ENCODE measurements at places on chromosomes 7 and 10.

- no peak for DNase-seq
Observed at GRCh38 chr7:81501220-81501619, 268.6 kb downstream of the HGF start.

DNA sequence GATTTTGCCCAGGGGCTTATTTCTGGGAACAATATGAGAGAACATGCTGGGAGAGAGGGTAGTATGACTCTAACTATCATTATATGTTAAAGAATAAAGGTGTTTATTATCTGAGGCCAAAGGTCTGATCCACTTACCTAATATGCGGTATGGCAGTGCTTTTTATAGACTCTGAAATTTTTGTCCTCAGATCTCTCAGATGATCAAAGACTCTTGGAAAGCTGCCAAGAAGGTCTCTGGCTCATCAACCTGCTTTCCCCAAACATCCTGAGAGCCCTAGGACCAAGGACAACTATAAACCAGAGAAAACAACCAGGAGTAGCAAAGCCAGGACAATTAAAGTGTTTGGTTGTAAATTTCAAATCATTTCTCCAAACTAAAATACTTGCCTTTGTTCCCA is 255.7 kb upstream of the LRRN3 start:
- no peak for DNase-seq

DNA sequence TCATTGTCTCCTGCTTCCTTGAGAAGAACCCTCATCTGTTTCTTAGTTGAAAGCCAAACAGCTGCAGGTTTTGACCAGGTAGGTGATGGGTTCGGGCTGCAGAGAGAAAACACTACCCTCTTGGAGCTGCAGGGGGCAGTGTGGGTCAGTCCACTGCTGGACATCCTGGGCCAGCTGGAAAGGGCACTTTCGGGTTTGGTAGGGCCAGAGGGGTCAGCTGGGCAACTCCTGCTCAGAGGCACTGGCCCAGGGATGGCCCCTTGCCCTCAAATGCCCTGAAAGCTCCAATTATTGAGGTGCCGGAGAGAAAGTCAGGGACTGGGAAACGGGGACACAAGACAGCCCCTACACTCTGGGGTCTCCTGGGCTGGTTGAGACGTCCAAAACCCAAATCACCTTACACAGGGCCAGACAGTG is 90.7 kb downstream of the MKI67 start:
- no peak for DNase-seq

- no peak for DNase-seq
Observed at GRCh38 chr7:105691680-105692564, 110.6 kb upstream of the EFCAB10 start.

DNA sequence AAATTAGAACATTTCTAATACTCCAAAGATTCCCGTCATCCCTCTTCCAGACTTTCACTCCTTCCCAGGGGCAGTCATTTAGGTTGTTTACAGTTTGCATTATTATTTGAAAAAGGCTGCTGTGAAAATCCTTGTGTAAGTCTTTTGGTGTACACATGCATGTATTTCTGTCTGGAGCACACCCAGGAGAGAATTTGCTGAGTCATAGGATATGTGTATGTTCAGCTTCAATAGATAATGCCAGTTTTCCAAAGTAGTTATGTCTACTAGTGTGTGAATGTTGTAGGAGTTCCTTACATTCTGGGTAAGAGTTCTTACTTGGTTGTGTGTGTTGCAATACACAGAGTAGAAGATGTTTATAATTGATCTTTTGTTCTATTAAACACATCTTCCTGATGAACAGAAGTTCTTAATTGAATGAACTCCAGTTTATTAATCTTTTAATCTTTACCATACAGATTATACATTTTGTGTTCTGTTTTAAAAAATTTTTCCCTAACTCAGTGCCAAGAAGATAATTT is 25.3 kb downstream of the CROT start:
- no peak for DNase-seq
